ENCODE measurements at places on chromosomes 11 and 22.

- no peak for DNase-seq
These were observed 65.3 kb downstream of the ARFGAP2 start for GRCh38 chr11:47111318-47111804.

- DNase-seq = no peak
These were observed 888.0 kb downstream of the BRD1 start for GRCh38 chr22:48939441-48940265.

- no peak for DNase-seq
These were observed 373.9 kb downstream of the ETS1 start for GRCh38 chr11:128213461-128213860.

- DNase-seq = no peak
These were observed 13.0 kb upstream of the TBX1 start for GRCh38 chr22:19747551-19747950.

- no peak for DNase-seq
These were observed 112.1 kb upstream of the OR4B1 start for GRCh38 chr11:48104568-48104924.

DNA sequence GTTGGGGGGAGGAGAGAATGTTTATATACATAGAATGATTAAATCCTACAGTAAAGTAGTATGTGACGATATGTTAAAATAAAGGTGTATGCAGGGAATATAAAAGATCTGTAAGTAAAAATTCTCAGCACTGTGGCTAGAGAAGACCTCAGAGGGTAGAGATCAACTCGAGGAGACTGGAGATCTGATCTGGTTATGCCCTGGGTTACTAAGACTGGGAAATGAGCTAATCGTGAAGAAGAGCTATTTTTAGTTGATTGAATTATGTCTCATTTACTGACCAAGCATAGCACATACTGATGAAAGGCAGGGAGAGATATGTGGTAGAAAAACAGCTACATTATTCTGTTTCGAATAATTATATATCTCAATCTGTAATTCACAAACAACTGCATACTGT lies 42.8 kb upstream of the ALKBH3 start:
- DNase-seq = no peak

- no peak for DNase-seq
These were observed 58.5 kb downstream of the SLC22A9 start for GRCh38 chr11:63427971-63428508.

- no peak for DNase-seq
These were observed 25.4 kb upstream of the SMTN start for GRCh38 chr22:31055635-31056159.

GRCh38 chr11:95084509-95084908 lies 5.1 kb upstream of the ENDOD1 start:
- DNase-seq = no peak

- no peak for DNase-seq
These were observed 16.2 kb downstream of the WNT7B start for GRCh38 chr22:45960477-45961386.

GRCh38 chr11:69014898-69015549 lies 2.0 kb upstream of the MRGPRF start:
- no peak for DNase-seq

GRCh38 chr22:47281126-47282106 lies 519.0 kb downstream of the TBC1D22A start:
- DNase-seq = no peak

DNA sequence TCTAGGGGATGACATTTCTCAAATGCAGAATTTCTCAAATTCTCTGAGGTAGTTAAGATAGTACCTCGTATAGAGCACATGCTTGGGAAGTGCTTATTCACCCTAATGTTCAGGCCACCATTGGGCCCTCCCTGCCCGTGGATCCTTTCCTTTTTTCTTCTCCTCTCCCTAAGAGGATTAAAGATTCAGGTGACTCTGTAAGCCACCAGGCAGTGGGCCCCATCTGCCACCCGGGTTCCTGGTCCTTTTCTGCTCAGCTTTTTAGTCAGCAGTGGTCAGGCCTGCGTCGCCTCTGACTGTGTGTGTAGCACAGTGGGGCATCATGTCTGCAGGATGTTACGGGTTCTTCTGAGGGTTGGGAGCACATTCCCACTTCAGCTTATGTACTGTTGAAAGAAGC lies 7.2 kb downstream of the CEP164 start:
- DNase-seq = no peak

- DNase-seq = no peak
These were observed 35.5 kb upstream of the RASSF10 start for GRCh38 chr11:12973528-12974181.

- no peak for DNase-seq
These were observed 117.1 kb downstream of the ENTHD1 start for GRCh38 chr22:39776295-39777009.

DNA sequence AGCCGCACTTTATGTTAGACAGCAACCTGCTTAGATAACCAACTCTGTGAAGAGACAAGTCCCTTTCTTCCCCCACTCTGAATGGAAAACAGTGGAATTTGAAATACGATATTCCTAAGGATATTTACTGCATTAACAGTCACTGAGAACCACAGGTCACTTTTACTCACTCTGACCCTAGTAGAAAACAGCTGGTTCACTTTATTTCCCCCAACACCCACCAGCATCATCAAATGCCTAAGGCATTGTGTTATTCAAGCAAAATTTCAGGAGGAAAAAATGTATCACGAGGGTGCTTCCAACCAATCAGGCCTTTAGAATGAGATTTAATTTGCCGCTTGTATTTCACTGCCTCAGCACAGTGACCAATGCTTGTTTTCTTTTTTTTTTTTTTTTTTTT lies 1134.1 kb upstream of the CCDC90B start:
- DNase-seq = no peak

DNA sequence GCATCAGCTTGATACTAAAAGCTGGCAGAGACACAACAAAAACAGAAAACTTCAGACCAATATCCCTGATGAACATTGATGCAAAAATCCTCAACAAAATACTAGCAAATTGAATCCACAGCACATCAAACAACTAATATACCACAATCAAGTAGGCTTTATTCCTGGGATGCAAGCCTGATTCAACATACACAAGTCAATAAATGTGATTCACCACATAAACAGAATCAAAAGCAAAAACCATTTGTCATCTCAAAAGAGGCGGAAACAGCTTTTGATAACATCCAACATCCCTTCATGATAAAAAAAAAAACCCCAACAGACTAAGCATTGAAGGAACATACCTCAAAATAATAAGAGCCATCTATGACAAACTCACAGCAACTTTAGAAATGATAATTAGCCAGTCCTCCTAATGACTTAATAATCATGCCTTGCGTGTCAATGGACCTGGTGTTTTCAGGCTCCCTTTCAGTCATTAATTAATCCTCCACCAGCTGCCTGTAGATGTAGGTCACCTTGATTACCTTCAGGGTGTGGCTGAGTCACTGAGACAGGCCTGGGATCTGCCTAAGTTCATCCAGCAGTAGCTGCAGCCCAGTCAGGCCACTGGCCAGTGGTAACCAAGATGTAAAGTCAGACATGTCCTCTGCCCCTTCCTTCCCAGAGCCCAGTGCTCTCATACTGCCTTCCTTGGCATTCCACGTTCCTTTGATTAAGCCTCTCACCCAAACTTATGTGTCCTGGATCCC lies 109.8 kb downstream of the EHF start:
- DNase-seq = no peak

GRCh38 chr11:2750101-2750681 lies 50.4 kb upstream of the KCNQ1OT1 start:
- no peak for DNase-seq

DNA sequence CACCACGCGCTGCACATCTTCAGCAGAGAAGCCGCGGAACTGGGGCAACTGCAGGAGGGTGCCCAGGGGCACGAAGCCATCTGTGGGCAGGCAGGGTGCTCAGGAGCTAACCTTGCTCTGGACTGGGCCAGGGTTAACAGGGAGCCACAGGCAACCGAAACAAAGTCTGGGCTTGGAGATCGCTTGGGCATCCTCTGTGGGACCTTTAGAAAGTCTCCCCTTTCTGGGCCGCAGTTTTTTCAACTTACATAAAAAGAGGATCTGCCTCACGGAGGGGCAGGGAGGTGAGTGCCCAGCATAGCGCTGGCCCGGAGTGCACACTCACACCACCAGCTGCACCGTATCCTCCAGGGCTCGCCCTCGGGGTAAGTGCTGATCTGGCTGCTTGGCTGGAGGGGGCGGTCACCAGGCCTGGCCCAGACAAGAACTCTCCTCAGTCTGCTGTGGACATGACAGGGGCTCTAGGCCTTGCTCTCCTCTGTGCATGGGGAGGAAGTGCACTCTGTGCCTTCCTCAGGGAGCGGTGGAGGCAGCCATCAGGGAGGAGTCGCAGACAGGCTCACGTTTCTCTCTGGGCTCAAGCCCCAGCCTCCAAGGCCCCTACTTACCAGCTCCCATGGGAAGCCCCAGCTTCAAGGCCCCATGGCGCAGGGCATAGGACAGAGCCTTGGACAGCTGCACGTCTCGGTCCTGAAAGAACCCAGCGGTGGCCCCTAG lies 937 bp downstream of the TRPT1 start:
- DNase-seq = no peak

GRCh38 chr22:40718250-40719204 lies 39.2 kb downstream of the MCHR1 start:
- DNase-seq = no peak

GRCh38 chr11:45054956-45055355 lies 91.5 kb upstream of the PRDM11 start:
- no peak for DNase-seq

- DNase-seq = no peak
These were observed 92.9 kb upstream of the USP47 start for GRCh38 chr11:11748706-11749365.

GRCh38 chr11:23377909-23378308 lies 517.6 kb upstream of the CCDC179 start:
- no peak for DNase-seq

DNA sequence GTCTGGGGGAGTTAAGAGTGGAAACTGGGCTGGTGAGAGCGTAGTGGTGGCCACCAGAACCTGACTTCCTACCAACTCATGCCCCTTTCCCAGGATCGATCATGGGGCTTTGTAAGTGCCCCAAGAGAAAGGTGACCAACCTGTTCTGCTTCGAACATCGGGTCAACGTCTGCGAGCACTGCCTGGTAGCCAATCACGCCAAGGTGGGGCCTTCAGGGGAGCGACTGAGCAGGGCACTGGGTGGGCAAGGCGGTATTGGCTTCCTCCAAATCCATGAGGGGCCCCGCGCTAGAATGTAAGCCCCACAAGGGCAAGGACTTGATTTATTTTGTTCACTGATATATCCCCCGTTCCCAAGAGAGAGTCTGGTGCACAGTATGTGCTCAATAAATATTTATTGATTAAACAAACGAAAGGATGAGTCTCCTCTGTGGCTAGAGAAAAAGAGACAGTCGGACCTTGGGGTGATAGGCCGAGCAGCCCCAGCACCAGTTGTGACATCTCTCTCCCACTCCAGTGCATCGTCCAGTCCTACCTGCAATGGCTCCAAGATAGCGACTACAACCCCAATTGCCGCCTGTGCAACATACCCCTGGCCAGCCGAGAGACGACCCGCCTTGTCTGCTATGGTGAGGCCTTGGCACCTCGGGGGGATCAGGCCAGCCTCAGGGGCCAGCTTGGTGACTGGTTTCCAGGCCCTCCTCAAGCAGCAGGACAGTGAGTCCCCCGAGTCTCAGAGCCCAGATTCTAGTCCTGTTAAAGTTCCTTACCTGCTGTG lies 765 bp downstream of the ZFPL1 start:
- no peak for DNase-seq

GRCh38 chr11:79956061-79956460 lies 515.2 kb upstream of the TENM4 start:
- DNase-seq = no peak

- no peak for DNase-seq
These were observed 30.4 kb downstream of the SLC22A12 start for GRCh38 chr11:64621283-64622019.

DNA sequence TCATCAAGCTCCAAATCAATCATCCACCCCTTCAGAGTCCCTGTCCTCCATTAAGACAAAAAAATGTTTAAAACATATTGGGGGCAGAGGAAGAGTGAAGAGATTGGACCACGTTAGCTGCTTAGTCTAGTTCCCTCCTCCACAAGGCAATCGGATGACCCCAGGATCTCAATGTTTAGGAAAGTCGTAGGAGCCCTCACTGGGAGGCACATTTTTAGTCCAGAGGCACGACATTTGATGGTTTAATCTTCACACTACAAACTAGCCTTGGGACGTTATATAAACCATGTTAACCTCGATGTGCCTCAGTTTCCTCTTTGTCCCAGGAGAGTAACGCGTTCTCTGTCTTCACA lies 588 bp upstream of the FAT3 start:
- no peak for DNase-seq

- no peak for DNase-seq
These were observed 12.0 kb downstream of the CSTPP1 start for GRCh38 chr11:46948378-46949131.

- DNase-seq = no peak
These were observed 6.9 kb upstream of the ACR start for GRCh38 chr22:50730941-50731661.

DNA sequence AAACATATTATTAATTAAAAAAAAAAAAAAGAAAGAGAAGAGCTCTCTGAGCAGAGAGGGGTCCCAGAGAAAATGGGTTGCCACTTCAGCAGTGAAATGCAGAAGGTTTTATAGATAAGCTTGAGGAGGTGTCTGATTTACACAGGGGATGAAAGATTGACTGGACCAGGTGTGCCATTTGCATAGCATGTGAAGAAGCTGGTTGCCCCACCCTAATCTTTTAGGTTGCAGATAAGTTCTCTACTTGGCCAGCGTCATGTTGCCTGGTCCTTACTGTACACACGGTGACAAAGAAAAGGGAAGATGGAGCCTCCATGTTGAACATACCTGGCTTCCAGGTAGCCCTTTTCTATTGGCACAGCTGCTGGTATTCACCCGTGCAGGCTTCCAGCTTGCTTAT lies 41.4 kb downstream of the MS4A2 start:
- no peak for DNase-seq

- no peak for DNase-seq
These were observed 22.5 kb downstream of the VSIG10L2 start for GRCh38 chr11:125968354-125968753.

DNA sequence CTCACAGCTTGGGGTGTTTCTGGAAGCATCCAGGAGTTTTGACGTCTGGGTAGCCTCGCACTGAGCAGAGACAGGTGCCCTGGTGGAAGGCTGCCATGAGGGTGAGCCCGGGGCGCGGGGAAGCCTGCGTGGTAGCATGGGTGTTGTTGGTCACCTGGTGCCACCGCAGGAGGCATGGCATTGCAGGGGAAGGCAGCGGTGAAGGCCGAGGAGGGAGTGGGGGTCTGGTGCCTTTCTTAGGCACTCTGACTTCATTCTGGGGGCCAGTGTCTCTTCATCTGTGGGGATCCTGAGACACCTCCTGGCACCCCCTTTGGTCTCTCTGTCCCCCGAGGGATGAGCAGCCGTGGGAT lies 271.2 kb downstream of the TBC1D22A start:
- no peak for DNase-seq
